ENCODE measurements at places on chromosomes 7 and 10.

GRCh38 chr7:10973942-10974911 is 555 bp downstream of the PHF14 start:
- DNase-seq = peak; percentile 10

GRCh38 chr10:67818323-67818722 is 19.7 kb downstream of the DNAJC12 start:
- no peak for DNase-seq

DNA sequence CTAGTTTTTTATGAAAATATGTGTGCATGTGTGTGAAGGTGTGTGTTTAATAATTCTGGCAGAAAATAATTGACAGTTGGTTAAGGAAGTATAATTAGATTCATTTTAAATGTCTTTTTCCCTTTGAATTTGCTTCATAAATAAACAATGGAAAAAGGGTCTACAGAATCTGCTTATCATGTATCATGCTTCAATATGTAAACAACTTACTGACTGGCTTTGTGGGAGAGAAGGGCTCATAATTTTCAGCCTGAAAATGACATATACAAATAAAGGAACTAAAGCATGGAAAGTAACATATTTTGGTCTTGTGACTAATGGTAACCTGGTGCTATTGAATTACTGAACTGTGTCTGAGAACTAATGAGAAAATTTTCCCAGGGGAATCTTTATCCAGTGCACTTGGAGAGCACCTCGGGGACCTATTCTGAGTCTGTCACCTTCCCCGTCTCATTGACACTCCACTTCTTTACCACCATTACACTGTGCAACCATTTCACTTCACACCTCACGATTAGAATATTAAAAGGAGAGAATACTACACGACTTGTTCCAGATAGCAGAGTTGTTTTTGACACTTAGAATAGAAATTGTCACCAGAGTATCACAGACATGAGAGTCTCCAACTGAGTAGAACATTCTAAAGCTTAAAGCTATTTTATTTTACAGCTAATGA is 298.6 kb downstream of the TFEC start:
- DNase-seq = no peak

DNA sequence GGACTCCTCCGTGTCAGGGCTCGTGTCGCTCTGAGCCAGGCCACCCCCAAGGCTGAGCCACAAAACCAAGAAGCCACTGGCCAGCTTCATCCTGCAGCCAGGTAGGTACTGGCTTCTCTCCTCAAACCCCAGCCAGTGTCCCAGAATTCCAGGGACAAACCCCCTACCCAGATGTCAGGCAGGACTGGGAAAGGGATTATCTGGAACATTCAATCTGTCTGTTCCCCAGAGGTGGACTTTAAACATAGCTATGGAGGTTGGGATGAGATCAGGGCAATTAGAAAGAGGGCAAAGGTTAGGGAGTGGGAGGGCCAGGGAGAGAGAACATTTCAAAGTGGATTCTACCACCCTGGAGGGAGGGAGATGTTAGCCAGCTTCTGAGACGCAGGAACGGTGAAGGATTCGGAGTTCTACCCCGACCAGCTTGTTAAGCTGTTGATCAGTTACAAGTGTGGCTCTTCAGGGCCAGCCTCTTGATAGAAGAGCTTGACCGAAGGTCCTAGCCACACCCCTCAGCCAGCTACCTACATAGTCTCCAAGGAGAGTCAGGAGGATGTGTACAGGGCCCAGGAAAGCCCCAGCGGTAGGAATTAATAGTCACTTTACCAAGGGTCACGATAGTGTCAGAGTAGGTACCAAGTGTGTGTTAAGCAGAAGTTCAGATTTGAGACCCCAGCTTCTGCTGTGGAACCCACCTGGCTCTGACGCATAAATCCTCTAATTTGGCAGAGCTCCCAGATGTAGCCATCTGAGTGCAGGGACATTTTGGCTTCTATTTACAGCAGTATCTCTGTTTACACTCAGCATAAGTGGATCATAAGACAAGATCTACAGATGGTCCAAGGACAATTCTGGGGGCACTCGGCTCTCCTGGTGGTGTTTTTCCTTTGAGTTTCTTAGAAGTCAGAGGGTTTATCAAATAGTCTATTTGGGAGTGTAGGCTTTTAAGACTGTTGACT is at the start of gene PLA2G12B:
Gene PLA2G12B, minus strand, starts transcription at position 211 of the 959 bp plus-strand sequence. Its CDS starts 121 bp downstream, at position 90.
- no peak for DNase-seq

GRCh38 chr10:80464557-80465450 is 10.7 kb downstream of the TSPAN14 start:
- no peak for DNase-seq

DNA sequence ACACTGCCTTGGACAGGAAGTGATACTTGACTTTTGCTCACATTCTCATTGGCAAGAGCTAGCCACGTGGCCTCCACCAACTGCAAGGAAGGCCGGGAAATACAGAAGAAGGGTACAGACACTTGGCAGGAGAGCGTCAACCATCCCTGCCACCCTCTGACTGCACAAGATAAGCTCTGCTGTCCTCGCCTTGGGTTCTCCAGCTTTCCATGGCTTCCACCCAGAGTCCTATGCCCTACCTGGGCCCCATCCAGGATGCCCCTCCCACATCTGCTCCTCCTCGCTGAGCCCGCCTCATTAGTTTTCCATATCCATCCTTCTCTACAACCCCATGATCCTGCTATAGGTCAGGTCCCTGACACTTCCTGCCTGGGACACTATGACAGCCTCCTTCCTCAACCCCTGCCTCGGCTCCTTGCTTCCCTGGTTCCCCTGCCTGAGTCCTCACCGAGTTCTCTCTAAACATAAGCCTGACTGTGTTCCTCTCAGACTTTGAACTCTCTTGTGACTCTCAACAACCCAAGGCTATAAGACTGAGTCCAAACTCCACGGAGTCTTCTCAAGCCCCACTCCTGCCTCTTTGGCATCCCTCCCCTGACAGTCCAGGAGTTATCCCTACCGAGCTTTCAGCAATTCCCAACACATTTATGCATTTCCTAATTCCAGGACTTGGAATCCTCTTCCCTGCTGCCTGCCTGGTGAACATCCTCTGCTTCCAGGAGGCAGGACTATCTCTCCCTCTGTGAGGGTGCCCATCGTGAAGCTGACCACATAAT is 23.2 kb upstream of the GDF10 start:
- DNase-seq = no peak

DNA sequence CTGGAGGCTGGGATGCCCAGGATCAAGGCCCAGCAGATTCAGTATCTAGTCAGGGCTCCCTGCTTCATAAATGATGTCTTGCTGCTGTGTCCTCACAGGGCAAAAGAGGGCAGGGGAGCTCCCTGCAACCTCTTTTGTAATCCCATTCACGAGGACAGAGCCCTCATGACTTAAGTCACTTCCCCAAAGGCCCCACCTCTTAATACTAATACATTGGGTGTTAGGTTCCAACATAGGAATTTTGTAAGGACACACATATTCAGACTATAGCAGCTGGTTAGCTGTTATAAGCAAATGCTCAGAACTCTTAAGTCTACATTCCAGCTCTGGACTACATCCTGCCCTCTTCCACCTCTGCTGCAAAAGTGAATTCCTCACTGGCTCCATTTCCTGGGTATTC is 63.0 kb downstream of the VOPP1 start:
- no peak for DNase-seq

DNA sequence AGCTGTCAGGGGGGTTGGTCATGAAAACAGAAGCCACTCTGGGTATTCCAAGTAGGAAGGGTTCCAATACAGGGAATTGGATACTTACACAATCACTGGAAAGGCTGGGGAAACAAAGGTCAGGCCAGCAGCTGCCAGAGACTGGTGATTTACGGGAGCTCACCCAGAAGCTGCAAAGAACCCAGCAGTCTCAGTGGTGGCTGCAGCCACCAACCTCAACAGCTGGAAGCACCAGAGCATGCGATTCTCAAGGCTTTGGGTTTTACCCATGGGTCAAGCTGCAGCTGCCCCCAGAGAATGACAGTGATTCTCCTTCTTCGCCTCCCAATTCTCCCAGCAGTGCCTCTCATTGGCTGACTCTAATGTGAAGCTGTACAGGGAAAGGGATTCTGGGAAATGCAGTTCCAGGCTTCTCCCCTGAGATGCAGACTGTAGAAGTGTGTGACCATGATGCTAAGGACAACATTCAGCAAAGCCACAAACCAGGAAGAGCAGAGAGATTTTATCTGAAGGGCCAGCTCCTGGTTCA is 107.2 kb upstream of the TCF7L2 start:
- DNase-seq = no peak

- no peak for DNase-seq
These were observed 33.5 kb downstream of the CAMK2B start for GRCh38 chr7:44291733-44292419.

GRCh38 chr10:75861582-75861981 is 430.2 kb downstream of the LRMDA start:
- no peak for DNase-seq

DNA sequence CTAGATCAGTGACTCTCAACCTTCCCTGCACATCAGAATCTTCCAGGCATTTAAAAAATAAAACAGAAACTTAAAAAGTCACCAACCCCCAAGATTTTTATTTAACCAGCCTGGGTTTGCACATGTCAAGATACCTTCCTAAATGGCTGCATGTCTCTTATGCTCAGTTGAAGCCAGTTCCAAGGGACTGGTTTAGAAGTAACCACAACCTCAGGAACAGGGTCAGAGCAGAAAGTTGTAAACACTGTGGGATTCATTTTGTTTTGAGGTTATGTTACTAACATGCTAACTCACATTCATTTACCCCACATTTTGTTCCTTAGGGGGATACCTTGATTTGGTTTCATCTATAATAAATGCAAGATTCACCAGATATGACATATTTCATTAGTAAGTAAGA is 72.9 kb downstream of the PKD1L1 start:
- no peak for DNase-seq

GRCh38 chr10:93996551-93996950 is 2.8 kb downstream of the PLCE1 start:
- DNase-seq = no peak

DNA sequence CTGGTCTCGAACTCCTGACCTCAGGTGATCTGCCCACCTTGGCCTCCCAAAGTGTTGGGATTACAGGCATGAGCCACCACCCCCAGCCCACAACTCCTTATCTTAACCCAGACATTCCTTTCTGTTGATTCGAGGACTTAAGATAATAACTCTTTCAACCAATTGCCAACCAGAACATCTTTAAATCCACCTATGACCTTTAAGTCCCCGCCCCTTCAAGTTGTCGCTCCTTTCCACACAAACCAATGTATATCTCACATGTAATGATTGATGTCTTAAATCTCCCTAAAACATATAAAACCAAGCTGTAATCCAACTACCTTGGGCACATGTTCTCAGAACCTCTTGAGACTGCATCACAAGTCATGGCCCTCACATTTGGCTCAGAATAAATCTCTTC is 7.8 kb upstream of the ANKRD2 start:
- DNase-seq = no peak

DNA sequence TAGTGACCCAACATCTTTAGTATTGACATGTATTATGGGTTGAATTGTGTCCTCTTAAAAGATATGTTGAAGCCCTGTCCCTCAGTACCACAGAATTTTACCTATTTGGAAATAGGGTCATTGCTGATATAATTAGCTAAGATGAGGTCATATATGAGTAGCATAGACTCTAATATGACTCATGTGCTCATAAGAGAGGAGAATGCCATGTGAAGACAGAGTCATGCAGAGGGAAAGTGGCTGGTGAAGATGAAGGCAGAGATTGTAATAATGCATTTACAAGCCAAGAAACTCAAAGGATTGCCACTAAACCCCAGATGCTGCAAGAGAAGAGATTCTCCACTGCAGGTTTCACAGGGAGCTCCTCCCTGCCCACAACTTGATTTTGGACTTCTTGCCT is 496.4 kb downstream of the KIF20B start:
- DNase-seq = no peak

GRCh38 chr10:107971973-107972372 is 807.5 kb upstream of the SORCS1 start:
- DNase-seq = no peak

GRCh38 chr10:35456153-35456720 is 119.9 kb downstream of the CCNY start:
- DNase-seq = no peak

DNA sequence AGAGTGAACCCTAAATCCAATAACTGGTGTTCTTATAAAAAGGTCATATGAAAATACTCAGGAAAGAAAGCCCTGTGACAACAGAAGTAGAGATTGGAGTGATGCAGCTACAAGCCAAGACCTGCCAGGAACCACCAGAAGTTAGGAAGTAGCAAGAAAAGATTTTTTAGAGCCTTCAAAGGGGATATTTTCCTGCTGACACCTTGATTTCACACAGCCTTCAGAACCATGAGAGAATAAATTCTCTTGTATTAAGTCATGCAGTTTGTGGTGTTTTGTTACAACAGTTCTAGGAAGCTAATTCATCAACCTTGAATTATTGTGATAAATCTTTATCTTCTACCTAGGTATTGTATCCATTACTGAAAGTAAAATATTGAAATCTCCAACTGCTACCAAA is 81.0 kb downstream of the HYCC1 start:
- no peak for DNase-seq

- no peak for DNase-seq
These were observed 75.6 kb downstream of the GRM8 start for GRCh38 chr7:127177156-127177555.

- DNase-seq = no peak
These were observed 55.4 kb downstream of the TNS3 start for GRCh38 chr7:47526466-47526865.

DNA sequence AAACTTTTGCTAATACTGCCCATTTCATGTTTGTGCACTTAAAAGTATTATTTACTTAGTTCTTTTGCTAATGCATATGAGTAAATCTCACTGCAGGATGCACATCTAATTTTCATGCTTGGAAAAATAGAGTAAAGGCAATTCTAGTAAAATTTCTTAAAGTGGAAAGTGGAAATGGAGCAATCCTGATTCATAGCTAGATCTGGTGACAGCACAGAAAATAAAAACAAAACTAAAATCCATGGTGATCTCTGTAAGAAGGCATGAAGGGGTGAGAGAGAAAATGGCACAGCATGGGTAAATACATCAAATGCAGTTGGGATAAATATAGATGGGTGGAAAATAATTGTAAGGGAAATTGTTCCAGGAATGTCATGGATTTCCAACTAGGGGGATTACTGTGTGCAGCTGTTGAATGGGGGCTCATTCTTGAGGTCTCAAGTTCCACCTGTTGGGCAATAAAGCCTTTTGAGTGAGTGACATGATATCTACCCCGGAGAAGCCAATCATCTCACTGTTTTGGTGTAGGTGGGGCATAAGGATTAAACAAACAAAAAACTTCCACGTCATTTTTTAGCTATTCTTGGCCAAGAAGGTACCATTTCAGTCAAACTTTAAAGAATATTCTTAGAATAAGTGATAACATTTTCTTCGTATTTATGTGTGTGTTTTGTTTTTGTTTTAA is 1.7 kb upstream of the MCU start:
- DNase-seq = no peak

GRCh38 chr10:114471906-114472876 is 67.9 kb upstream of the AFAP1L2 start:
- DNase-seq = no peak

GRCh38 chr7:150748376-150748775 is 11.2 kb downstream of the GIMAP5 start:
- no peak for DNase-seq

- DNase-seq = no peak
These were observed 79.4 kb downstream of the MYL10 start for GRCh38 chr7:101549734-101550133.
